Stimulated activated CD4-positive, alpha-beta T cell treated with anti-CD3 and anti-CD28 coated beads, Interleukin-15, amount 100 ng/mL, for 1 hour (primary cell): ENCODE measurements at places on chromosomes 4 and X.

GRCh38 chr4:8725071-8725841 lies 132.7 kb downstream of the CPZ start:
- no peak for DNase-seq

- no peak for DNase-seq
Measured at GRCh38 chr4:14752341-14753046, 249.8 kb upstream of the CPEB2 start.

DNA sequence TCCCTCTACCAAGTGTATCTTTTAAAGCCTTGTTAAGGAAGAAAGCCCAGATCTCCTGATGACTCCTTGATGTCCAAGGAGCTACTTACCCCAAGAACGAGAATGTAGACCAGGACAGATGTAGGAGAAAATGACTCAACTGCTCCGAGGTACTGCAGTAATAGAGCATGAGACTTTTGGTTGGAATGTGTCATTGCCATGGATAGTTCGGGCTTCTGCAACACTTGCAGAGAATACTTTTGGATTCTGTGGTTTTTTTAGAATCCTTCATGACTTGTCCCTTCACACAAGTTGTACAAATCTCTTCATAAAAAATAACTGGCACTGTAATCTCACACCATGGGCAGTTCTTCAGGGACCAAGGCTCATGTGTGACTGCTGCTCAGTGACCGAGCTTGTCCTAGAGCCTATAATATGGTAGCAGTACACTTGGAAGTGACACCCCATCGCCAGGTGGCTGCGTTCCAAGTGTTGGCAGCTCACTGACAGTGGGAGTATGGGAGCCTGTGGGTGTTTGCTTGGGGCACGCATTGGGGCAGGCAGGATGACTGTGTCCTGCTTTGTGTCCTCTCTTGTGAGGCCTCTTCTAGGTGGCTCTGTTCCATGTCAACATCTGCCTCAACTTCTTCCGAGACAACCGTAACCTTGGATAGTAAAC lies 87.9 kb upstream of the WDR1 start:
- DNase-seq = no peak

DNA sequence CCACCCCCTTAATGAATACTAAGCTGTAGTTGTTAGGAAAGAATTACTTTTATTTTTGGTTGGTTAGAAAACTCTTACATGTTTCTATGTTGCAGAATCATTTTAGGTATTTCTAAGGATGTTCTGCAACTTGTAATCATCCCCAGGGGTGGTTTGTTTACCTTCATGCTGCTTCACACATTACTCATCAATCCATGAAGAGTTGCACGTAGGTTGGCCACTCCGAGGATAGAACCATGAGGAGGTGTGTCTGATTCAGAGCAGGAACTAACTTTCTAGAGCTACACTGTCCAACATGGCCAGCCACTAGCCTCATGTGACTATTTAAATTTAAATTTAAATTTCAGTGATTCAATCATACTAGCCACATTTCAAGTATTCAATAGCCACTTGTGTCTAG lies 127.2 kb upstream of the FRMPD4 start:
- DNase-seq = no peak

- DNase-seq = no peak
Measured at GRCh38 chr4:152672206-152673092, 7.3 kb downstream of the TMEM154 start.

DNA sequence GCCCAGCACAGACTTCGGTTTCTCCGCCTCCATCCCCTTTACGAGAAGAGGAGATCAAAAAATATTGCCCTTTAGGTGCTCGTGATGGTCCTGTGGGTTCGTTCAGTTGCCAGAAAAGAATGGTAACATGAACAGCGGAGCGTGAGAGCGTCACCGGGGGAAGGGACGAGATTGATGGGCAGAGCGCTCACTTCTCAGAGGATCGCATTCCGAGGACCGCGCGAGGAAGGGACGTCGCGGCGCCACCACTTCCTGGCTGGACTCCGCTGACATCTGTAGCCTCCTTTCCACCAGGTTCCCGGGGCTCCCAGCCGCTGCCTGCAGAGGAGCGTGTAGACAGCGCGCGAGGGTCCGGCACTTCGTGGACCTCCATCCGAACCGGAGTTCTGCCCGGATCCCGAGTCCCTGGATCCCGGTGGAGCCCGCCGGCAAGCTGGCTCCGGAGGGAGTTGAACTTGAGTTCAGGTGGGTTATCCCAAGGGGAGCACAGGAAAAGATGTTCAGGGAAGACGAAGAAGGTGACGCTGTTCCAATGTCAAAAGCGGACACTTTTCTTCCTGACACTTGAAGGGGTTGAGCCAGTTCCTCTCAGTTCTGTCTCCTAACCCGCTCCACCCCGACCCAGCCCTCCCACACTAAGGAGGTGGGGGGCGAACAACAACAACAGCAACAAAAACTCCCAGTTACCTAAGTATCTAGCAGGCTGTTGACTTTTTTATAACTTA lies 484 bp downstream of the GALNTL6 start:
- DNase-seq = no peak

DNA sequence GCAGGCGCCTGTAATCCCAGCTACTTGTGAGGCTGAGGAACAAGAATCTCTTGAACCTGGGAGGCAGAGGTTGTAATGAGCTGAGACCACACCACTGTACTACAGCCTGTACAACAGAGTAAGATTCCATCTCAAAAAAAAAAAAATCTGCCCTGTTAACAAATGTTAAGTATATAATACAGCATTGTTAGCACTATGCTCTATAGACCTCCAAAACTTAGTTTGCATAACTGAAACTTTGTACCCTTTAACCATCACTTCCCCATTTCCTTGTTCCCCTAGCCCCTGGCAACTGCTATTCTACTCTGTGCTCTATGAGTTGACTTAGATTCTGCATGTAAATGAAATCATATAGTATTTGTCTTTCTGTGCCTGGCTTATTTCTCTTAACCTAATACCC lies 76.7 kb downstream of the TAB3 start:
- DNase-seq = no peak

- DNase-seq = no peak
Measured at GRCh38 chr4:54999003-54999402, 126.4 kb downstream of the KDR start.

- no peak for DNase-seq
Measured at GRCh38 chr4:147736458-147736857, 4.6 kb downstream of the ARHGAP10 start.

DNA sequence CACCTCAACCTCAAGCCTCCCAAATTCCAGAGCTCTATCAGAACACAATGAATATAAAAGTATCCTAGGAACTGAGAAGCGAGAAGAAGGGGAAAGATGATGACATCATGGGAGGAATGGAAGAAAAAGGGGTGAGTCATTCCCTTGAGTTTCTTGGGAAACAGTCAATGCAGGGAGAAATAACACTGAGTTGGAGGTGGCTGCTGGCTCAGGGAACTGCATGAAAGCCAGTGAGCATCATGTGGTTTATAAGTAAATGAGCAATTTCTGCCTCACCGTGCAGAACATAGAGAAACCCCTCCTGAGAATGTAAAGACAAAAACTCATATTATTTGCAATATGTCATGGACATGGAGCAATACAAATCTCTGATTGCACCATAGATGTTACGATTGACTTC lies 73.3 kb downstream of the SHOX start:
- no peak for DNase-seq

DNA sequence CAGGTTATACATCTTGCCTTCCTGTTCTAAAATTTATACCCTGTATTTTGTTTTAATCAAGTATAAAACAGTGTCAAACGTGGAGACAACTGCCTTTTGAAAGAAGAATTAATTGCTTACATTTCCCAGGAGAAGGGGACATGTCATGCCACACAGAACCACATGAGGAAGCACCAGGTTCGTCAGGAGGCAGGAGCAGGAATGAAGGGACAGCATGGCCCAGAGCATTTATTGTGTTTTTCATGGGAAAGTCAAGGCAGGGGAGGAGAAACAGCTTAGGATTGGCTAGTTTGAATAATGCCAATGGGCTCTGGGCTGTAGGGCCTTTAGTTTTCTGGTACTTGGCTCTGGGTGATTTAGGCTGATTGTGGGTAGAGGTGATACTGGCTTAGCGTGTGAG lies 203.7 kb downstream of the CFAP299 start:
- DNase-seq = no peak

DNA sequence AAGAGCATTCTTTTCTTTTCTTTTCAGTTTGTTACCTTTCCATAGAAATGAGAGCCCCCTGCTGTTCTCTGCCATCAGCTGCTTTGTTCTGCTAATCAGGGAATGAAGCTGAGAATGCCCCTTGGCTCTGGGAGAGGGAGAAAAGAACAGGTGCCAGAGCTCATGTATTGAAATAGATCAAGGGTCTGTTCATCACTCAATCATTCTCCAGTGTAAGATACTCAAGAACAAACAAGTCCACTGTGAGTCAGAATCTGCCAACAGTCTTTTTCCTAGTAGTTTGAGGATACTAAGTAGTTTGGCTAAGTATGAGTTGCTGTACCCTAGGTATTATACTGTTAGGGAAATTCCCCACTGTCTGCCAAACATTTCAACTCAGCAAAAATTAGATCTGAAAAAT lies 144.3 kb downstream of the RTL3 start:
- no peak for DNase-seq

DNA sequence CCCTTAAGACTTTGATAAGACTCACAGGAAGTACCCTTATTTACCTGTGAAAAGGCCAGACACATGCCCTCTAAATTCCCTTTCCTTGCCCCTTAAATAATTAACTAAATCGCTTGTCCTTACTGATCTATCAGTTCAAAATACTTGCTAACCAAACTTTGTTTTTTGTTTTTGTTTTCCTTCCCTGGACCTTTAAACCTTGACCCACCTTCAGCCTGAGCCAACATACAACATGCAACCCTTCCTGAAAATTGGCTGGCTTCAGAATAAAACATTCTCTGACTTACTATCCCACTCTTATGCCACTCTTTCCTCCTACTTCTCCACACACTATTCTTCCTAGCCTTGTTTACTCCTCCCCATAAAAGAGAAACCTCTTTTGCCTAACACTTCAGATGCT lies 448.1 kb upstream of the TRAM1L1 start:
- DNase-seq = no peak

DNA sequence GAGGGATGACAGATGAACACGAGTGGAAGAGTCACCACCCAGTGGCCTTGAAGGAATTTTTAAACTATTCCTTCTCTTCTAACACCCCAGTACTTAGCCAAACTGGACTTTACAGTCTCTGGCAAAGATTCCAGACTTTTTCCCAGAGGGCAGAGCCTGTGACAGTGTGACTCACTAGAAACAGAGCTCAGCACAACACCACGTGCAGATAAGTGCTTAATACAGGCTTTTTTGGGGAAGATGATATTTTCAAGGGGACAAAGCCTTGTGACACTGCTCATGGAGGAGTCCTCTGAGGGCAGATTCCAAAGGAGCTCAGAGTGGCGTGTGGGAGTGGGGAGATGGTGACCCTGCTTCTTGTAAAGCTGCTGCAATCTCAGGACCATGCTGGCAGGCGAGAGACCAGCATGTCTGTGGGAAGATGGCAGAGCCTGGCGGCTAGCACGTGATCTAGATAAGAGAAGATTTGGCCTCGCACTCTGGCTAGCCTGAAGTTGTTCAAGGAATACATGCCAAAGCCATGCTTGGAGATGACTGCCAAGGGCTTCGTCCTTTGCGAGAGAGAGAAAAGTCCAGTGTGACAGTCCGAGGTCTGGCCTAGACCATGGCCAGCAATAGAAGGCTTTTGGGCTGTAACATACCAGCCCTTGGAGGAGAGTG lies 2.4 kb downstream of the RAB33A start:
- DNase-seq = no peak

- no peak for DNase-seq
Measured at GRCh38 chrX:103774070-103774642, 2.5 kb upstream of the PLP1 start.
